Cardiac atrium fibroblast (primary cell): ENCODE measurements at places on chromosomes 11 and 22. TPM values are rescaled to one million over a fixed set of nuclear protein-coding genes. Genes with fewer than 3 reads are reported as not detected.

Gene HORMAD2
- total RNA-seq, result not detected in 2 replicates

Gene SCO2
- total RNA-seq, result 0.81 and 1.6 TPM in 2 replicates

Gene SMIM35
- not detected in 2 replicates for total RNA-seq

Gene OR51A7
- not detected in 2 replicates for total RNA-seq
